ENCODE measurements at places on chromosomes 5 and 9.

DNA sequence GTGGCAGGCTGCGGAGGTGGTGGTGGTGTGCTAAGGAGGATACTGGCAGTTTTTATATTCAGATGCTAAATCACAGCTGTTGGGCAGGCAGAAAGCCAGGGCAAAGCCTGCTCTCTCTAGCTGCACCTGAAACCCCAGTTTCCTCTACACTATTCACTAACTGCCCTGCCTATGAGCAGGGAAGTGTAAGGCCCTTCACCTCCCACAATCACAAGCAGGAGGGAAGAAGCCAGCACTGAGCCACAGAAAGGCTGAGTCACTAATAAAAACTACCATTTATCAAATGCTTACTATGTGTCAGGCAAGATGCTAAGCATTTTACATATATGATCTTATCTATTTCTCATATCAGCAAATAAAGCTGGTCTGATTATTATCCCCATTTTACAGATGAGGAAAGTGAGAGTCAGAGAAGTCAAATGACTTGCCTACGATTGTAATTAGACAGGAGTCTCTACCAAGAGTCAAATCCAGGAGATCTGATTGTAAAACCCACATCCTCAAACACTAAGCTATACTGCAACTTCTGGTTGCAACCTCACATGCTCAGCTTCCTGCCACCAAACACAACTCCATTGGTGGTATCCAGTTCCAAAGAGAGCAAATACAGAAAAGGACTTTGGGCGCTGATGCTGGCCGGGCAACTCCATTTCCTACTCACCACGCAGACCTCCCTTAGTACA is 17.7 kb upstream of the IL6ST start:
- DNase-seq, result peak; percentile 10

- no peak for DNase-seq
Measured at GRCh38 chr9:137602661-137603060, 2.8 kb upstream of the ARRDC1 start.

DNA sequence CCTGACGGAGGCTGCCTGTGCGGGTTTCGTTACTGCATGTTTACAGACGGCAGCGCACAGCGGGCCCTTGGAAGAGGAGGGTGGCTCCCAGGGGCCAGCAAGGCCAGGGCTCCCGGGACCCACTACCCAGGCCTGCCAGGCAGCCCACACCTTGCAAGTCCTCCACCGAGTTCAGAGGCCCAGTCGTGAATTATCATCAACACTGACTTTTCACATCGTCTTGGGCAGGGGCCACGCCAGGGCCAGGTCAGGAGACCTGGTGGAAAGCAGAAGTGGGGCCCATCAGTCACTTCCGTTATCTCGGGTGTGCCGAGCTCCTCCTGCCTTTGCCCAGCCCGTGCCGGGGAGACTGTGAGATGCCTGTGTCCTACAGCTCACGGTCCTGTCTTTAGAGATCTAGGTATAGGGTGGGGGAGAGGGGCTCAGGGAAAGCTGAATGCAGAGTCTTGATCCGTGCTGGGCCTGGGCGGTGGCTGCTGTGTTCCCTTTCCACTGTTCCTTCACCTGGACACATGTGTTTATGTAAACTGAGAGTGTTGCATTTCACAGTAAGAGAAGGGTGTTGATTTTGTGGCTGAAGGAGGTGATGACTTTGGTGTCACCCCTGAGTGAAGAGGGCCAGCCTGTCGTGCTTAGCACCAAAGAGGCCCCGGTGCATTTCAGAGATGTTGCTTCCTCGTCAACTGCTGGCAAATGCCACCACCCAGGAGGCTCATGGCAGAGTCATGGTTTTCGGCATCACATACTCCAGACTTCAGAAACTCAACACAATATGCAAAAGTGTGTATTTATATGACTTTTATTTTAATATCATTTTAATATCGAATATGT is 175.2 kb downstream of the GAPVD1 start:
- no peak for DNase-seq

- DNase-seq, result no peak
Measured at GRCh38 chr5:167112556-167112955, 1178.9 kb upstream of the WWC1 start.

GRCh38 chr9:136617746-136618579 is 44.8 kb upstream of the EGFL7 start:
- no peak for DNase-seq

DNA sequence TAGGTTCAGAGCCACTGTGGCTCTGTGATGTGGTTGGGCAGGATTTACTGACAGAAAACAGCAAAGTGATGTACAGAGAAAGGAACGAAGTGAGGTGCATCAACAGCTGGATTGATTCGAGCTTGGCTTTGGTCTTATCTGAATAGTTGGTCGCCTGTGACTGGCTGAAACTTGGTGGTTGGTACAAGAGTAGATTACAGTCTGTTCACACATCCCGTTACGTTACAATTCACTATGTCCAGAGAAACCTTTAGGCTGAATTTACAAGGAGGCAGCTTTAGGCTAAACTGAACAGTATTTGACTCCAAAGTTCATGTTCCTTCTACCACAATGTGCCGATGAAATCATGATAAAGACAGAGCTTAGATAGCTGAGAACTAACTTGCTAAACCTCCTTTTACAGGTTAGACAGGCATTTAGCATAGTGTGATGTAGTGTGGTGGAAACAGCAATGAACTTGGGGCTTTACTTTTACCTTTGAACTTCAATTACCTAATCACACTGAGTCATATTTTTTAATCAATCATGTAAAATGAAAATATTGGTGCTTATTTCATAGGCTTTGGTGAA is 210.2 kb upstream of the PUM3 start:
- no peak for DNase-seq

DNA sequence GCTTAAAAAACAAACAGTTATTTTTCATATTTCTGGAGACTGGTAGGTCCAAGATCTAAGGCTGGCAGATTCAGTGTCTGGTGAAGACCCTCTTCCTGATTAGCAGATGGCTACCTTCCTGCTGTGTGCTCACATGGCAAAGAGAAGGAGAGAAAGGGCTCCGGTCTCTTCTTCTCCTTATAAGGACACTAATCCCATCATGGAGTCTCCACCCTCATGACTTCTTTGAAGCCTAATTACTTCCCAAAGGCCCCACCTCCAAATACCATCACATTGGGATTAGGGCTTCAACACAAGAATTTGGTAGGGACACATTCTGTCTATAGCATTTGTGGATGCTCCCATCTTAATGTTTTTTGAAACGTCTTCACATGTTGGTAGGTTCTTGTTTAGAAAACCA is 391.1 kb downstream of the TMEM161B start:
- DNase-seq, result no peak

DNA sequence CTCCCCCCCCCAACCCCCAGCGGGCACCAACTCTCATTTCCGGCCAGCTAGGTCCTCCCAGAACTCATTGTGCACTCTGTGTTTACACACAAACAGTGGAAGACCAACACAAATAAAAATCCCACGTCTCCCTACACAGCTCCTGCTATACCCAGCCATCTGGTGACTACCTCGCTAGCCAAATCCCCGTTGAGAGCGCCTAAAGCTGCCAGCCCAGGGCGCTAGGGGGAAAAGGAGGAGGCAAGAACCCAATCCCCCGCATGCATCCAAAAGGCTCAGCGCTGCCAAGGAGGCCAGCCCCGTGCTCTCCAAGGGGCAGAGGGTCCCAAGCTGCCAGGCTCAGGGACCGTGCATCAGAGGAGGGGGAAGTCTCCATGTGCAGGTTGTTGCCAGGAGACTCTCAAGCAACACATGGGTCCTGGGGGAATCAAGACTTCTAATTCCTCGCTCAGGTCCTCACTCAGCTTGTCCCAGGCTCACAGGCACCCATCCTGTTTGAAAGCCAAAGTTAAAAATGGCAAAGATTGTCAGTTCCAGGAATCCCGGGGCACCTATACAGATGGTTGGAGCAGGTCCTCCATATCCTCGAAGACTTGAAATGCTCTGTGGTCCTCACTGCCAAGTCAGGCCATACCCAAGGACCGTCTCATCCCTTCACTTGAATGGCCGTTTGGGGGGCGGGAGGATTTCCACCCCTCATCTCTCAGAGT is 2.7 kb downstream of the ASTN2 start:
- no peak for DNase-seq

- DNase-seq, result no peak
Measured at GRCh38 chr5:71886406-71886805, 167.3 kb downstream of the CARTPT start.

DNA sequence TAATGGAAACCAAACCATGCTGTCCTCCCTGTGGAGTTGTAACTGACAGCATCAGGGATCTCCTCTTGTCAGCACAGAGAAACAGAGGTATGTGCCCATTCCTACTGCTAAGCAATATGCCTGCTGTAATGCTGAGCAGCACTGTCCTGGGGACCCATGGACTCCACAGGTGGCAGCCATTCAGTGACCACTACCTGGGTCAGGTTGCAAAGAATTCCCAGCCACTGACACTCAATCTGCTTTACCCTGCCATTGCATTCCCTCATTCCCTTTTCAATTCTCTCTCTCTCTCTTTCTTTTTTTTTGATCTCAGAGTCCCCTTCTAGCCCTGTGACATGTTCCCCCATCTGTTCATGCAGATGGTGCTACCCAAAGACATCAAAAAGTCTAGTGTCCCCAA is 104.1 kb downstream of the GABRB2 start:
- DNase-seq, result no peak

GRCh38 chr9:117704024-117704575 is at the start of gene TLR4:
TSS of gene TLR4 (plus strand) at chr9:117704403. CDS start at chr9:117704473, 70 bp downstream.
- no peak for DNase-seq

DNA sequence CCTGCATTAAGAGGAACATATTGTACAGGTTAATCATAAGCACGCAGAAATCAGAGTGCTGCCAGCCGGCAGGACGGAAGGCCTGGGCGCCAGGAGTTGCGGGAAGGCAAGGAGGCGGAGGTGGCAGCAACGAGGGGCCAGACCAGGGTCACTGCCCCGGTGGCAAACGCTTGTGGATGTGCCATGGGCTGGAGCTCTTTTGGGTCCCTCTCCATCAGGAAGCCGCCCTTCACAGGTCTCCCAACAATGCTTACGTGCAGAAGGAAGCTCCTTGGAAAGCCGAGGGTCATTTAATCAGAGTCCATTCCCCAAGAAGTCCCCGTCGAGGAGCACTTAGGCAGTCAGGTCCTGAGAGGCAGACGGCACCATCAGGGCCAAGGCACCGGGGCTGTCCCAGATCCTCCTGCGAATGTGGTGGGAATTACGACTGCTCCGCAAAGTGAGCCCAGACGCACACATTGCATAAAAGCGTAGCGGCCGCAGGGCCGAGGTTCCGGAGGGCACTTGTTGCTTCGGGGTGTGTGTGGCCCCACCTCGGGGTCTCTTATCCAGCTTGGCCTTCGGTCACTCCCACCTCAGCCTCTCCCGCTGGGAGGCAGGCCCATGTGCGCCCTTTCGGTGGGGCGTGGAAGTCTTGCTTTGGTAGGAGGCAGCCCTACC is 20.5 kb downstream of the MRPL36 start:
- DNase-seq, result no peak

- DNase-seq, result no peak
Measured at GRCh38 chr9:98992885-98993569, 49.3 kb downstream of the COL15A1 start.

DNA sequence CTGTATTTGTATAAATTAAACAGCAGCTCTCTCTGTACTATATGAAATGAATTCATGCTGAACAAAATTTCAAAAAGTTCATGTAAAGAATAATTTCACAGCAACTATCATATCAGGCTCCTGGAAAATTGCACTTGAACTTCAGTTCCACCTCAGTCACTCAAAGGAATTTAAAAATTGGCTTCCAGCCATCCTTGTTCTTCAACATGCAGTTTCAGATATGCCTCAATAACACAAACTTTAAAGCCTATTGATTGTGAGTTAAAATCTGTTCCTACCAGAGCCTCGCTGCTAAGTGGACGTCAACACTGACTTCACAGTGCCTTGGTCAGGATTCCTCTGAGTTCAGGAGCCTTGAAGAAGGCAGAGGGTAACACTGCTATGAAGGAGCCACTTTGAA is 418.7 kb upstream of the WWC1 start:
- DNase-seq, result no peak

DNA sequence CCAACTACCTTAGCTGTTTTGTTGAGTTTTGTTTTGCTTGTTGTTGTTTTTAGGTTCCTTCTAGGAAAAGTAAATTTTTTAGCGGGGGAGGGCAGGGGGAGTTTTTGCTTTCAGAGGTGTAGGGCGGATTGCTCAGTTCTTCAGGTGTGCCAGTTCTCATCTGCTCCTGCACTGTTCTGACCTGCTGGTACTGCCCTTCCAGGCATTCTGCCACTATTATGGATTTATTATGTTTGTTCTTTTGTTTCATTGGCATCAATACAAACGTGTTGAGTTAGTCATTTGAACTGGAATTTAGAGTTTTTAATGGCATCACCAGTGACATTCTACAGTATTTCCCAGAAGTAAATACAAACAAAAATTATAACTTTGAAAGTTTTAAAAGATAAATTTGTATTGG is 26.0 kb downstream of the ERCC6L2 start:
- no peak for DNase-seq

DNA sequence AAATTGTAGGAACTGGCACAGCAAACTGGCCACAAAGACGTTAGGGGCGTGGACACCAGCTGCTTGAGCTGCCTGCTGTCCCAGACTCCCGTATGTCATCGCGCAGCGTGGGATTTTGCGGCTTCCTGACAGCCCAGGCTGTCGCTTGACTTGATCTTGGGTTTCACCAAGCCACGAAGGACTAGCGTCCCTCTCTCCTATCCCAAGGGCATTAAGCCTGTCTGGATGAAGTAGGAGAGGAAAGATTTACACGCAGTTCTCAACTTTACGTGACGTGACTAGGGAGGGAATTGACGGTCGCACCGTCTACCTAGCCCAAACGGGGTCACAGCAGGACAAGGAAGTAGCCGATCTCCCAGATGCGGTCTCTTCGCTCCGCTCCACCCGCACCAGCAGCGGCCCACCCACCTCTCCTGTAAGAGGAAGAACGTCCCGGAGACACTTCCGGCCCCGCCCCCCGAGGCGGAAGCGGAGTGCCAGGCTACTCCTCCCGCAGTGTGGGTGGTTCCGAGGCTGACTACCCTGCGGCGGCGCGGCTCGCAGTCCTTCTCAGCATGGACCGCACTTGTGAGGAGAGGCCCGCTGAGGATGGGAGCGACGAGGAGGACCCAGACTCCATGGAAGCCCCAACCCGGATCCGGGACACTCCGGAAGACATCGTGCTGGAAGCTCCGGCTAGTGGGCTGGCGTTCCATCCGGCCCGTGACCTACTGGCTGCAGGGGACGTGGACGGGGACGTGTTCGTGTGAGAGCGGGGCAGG is at the start of gene WDR55:
TSS of gene WDR55 (plus strand) at position 546 of the 761 bp plus-strand sequence. CDS start at position 555, 9 bp downstream.
- DNase-seq, result peak; percentile 91

DNA sequence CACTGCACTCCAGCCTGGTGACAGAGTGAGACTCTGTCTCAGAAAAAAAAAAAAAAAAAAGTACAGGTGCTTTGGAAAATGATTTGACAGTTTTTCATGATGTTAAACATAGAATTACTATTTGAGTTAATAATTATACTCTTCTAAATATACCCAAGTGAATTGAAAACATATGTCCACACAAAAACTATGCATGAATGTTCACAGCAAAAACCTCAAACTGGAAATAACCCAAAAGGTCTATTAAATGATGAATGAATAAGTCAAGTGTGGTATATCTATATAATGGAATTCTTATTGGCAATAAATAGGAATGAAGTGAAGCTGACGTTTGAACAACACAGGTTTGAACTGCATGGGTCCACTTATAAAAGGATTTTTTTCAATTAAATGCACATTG is 207.2 kb upstream of the DAB2 start:
- DNase-seq, result no peak

Measured in T-helper 17 cell (primary cell).